NB4 (cell line): ENCODE measurements at places on chromosomes 4 and X.

DNA sequence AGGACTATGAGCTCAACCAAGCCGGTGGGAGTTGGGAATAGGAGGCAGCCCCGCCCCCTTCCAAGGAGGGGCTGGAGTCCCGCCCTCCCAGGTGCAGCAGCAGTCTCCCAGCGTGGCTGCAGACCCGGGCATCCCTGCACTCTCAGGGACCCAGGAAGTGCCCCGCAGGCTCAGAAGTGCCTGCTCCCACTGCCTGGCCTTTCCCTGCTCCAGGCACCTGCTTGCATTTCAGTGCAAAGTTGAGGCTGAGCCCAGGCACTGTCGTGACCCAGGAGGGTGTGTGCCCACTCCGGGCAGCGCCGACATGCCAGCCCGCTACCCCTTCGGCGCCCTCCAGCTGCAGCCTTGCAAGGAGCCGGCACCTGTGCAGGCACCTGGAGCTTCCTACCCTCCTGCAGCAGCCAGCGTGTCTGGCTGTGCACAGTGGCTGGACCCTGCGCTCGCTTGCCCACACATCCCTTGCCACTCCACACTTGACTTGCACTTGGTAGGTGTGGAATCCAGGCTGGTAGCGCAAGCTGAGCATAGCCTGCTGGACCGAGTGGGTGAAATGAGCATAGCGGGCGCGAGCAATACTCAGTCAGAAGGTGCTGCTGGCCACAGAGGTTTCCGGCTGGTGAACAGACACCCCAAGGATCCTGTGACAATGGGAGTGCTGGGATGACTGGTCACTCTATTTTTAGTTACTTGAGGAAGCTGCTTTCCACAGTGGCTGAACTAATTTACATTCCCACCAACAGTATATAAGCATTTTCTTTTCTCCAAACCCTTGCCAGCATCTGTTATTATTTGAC, 236.3 kb downstream of the PCDH10 start:
- DNase-seq = no peak

GRCh38 chr4:120857312-120857711, 65.2 kb downstream of the PRDM5 start:
- DNase-seq = no peak

- no peak for DNase-seq
These were observed 158.6 kb downstream of the TET2 start for GRCh38 chr4:105305019-105305836.

GRCh38 chrX:44906041-44906440, 33.1 kb downstream of the KDM6A start:
- DNase-seq = no peak

DNA sequence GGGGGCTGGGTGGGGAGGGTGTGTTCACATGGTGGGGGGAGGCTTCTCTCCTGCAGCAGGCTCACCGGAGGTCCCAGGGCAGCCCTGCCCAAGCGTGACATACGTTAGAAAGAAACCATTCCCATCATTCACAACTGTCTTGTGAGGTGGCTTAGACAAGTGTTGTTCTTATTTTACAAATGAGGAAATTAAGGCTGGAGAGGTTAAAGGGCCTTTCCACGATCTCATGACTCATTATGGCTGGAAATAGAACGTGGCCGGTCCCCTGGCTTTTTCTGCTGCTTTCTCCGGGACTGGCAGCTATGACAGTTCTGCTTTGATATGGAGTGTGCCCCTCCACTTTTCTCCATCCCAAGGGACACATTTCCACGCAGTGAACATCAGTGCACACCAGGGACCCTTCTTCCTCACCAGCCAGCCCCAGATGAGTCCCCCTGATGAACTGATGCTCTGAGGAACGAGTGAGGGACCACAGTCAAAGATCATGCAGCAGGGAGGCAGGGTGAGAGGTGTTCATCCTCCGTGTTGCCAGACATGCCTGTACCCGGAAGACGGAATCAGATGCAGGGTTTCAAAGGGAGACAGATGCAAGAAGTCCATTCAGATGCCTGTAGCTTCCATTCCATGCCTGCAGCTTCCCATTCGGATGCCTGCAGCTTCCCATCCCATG, 64.0 kb upstream of the ACSL1 start:
- peak; percentile 73 for DNase-seq

- no peak for DNase-seq
These were observed 541.8 kb upstream of the SMIM31 start for GRCh38 chr4:164212134-164212533.
